Effector CD4-positive, alpha-beta T cell (primary cell): ENCODE measurements at places on chromosomes 6 and 20.

DNA sequence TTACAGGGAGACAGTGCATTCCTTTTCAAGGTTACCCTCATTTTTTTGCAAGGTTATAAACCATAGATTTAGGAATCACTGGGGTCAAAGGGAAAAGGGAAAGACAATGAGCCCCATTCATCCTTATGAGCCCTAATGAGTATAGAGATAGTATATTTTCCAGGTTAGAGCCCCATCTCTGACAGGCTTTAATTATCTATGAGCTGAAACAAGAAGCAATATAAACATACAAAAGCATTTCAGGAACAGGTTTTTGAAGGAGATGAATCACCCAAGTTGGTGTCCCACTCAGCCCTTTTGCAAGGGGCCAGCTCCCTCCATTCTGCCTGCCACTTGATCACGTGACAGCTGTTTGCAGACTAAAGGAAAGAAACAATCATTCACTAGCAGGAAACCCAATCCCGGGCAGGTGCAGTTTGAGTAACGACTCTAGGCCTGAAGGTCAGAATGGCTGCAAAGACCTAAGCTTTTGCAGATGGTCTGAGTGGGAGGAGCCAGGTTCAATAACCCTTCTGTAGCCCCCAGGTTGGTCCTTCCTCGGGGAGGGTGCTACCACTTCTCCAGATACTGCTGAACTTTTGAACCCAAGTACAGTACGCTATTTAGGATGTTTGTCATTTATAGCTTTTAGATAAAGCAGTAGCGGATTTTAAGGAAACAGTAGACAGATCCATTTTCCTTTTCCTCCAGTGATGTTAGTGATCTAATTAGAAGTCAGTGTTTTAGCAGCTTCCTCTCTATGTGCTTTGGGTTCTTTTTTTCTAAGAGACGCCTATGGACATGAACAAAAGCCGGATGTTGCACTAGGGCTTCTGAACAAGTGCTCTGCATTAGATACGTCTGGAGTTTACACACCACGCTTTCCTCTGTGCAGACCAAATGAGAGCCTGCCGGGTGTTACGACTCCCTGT is 253.2 kb downstream of the SOX4 start:
- DNase-seq = no peak

- DNase-seq = no peak
These were observed 39.7 kb upstream of the EMILIN3 start for GRCh38 chr20:41406353-41406752.

DNA sequence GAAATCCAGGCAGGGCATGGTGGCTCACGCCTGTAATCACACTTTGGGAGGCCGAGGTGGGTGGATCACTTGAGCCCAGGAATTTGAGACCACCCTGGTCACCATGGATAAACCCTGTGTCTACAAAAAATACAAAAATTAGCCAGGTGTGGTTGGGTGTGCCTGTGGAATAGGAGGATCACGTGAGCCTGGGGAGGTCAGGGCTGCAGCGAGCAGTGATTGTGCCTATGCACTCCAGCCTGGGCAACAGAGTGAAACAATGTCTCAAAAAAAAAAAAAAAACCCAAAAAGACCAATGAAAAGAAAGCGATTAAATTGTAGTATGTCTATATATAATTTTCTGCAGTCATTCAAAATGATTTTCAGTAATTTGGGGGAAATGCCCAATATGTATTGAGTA is 70.3 kb downstream of the ITCH start:
- DNase-seq = no peak

GRCh38 chr6:125338381-125338780 is 36.6 kb upstream of the HDDC2 start:
- DNase-seq = no peak

DNA sequence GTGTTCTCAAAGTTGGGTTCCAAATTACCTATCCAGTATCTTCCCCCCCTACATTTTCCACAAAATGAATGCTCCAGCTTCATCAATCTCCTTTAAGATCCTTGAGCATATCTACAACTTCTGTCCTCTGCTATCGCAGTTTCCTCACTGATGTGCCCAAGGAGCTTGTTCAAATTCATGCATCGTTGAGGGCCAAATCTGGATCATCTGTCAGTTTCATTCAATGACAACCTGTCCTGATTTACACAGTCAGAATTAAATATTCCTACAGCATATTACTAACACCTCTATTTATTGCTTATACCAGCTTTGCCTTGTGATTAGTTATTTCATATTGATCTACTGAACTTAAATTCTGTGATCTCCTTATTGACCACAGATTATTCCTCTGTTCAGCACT is 68.7 kb downstream of the GRM1 start:
- DNase-seq = no peak

DNA sequence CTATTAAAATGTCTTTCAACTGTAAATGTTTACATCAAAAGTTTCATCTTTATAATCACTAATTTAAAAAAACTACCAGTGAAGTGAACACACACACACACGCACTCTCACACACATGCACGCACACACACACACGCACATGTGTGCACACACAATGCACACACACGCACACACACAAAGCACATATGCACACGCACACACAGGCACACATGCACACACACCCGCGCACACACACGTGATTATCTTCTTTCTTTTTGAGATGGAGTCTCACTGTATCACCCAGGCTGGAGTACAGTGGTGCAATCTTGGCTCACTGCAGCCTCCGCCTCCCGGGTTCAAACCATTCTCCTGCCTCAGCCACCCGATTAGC is 80.0 kb upstream of the FRMD1 start:
- DNase-seq = no peak

DNA sequence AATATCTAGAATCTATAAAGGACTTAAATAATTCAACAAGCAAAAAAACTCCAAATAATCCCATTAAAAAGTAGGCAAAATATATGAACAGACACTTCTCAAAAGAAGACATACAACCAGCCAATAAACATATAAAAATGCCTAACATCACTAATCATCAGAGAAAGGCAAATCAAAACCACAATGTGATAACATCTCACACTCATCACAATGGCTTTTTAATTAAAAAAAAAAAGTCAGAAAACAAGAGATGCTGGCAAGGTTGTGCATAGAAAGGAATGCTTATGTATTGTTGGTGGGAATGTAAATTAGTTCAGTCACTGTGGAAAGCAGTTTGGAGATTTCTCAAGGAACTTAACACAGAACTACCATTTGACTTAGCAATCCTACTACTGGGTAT is 979.6 kb upstream of the MAP3K7 start:
- no peak for DNase-seq
